ENCODE measurements at places on chromosomes 4 and X.

- no peak for DNase-seq
These were observed 1.2 kb downstream of the DCAF4L1 start for GRCh38 chr4:41982716-41983115.

GRCh38 chrX:85808217-85808616, 239.1 kb downstream of the CHM start:
- DNase-seq: no peak

DNA sequence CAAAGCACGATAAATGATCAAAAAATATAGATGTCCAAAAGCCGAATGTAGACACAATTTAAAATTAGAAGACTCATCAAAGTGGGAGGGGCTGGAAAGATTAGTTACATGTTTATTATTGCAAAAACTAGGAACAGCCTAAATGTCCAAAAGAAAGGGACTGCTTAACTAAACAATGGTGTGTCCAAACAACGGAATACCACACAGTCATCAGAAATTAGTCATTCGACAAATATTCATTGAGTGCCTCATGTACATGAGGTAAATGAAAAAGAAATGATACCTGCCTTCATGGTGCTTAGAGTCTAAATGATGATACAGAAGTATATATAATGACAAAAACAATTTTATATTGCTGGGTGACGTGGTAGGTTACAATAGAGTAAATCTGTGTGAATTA, 139.7 kb downstream of the MAML3 start:
- no peak for DNase-seq

GRCh38 chr4:5963611-5964010, 54.6 kb downstream of the C4orf50 start:
- DNase-seq: no peak

GRCh38 chr4:86497131-86497530, 97.0 kb upstream of the PTPN13 start:
- DNase-seq: no peak

- DNase-seq: no peak
These were observed 24.1 kb upstream of the MTM1 start for GRCh38 chrX:150544222-150544787.
